ENCODE measurements at places on chromosomes 3 and 15.

DNA sequence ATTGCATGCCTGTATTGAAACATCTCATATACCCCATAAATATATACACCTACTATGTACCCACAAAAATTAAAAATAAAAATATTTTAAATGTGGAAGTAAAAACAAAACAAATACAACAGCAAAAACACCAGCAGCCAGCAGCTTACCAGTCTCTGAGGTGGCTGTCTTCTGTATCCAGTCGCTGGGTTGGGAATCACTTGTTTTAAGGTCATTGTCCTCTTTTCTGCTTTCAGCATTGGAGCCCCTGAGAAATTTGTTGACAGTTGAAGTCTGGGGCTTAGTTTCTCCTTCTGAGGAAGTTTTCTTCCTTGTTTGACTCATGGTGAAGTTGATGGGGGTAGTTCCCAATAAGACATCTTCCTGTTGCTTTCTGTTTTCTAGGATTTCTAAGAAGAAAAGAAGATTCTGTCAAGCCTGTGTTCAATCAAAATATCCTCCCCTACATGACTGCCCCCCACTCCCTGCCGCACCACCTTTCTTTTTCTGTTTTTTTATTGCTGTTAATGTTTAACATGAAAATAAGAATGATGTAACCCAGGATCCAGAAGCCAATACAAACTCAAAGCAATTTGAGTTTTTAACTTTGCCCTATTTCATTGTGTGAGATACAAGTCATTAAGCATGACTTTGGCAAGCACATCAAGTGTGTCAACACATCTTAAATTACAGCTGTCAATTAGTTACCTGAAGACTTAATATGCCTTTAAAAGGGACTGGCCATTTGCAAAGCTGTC is at the start of gene LRRC31:
TSS of gene LRRC31 (minus strand) at position 452 of the 737 bp plus-strand sequence. CDS start at position 324, 128 bp downstream.
- H3K27me3 ChIP-seq: no peaks in the 10 kb centered on the region
- no peaks in the 10 kb centered on the region for H3K36me3 ChIP-seq
- H3K27ac ChIP-seq: no peak within 1 kb of the TSS
- H3K4me3 ChIP-seq: no peak within 1 kb of the TSS

DNA sequence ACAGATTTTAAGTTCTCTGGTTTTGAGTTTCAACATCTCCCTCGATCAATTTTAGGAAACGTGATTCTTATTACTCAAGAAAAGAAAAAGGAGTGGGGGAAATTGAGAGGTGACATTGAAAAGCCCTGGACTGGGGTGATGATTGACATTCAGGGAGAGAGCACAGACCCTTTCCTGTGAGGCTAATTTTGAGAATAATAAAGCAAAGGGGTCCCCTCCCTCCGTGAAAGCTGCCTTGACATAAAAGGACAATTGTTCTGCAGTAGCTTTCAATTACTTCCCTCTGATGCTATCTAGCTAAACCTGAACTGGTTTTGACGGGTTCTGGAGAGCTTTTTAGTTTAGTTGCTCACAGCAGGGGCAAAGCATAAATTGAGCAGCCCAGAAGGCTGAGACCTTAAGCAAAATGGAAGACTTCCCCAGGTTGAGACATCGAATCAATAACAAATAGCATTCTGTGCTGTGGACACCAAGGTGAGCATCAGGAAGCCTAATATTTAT is 14.4 kb upstream of the CMTM8 start:
- DNase-seq: no peak
- no peaks in the 10 kb centered on the region for H3K36me3 ChIP-seq
- peaks cover 18% of the 10 kb centered on the region for H3K4me1 ChIP-seq
- no peaks in the 10 kb centered on the region for H3K27me3 ChIP-seq

- no peak for DNase-seq
- no peaks in the 10 kb centered on the region for H3K4me1 ChIP-seq
- no peak overlapping the region for H3K27ac ChIP-seq
- H3K27me3 ChIP-seq: no peaks in the 10 kb centered on the region
These were observed 49.8 kb upstream of the CTDSPL start for GRCh38 chr3:37811625-37812498.

DNA sequence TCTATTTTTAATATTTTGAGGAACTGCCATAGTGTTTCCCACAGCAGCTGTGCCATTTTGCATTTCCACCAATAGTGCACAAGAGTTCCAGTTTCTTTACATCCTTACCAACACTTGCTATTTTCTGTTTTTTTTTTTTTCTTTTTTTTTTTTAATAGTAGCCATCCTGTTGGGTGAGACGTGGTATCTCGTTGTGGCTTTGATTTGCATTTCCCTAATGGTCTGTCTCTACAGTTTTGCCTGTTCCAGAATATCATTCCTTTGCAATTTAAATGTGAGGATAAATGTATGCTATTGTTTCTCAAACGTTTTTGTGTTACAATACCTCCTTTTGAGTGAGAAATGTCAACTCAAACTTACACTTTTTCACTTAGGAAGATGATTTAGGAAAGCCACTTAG is 22.4 kb downstream of the RCN2 start:
- no peak overlapping the region for H3K27ac ChIP-seq
- DNase-seq: no peak
- no peaks in the 10 kb centered on the region for H3K4me1 ChIP-seq
- H3K4me3 ChIP-seq: no peak overlapping the region
- no peaks in the 10 kb centered on the region for H3K27me3 ChIP-seq
- H3K36me3 ChIP-seq: peaks cover 12% of the 10 kb centered on the region

DNA sequence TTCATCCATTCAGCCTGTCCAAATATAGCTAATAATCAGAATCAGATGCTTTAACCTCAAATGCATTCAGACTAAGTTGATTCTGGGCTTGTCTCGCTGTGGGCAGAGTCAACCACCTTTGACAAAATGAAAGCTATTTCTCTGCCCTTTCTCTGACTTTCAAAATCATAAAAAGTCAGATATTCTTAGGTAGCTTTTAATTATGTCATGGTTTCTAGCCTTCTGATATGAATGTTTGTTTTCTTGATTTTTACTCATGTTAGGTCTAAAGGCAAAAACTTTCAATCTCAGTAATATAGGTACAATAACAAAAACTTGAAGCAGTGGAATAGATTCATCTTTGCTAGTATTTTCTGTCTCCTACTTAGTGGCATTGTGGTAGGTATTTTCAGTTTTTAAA is 25.3 kb upstream of the C15orf61 start:
- DNase-seq: no peak
- no peaks in the 10 kb centered on the region for H3K4me1 ChIP-seq
- H3K4me3 ChIP-seq: no peak overlapping the region
- H3K27me3 ChIP-seq: no peaks in the 10 kb centered on the region

GRCh38 chr3:178370387-178370786 is 165.8 kb upstream of the KCNMB2 start:
- H3K27me3 ChIP-seq: no peaks in the 10 kb centered on the region
- no peak overlapping the region for H3K4me3 ChIP-seq
- no peaks in the 10 kb centered on the region for H3K4me1 ChIP-seq
- H3K36me3 ChIP-seq: no peaks in the 10 kb centered on the region

DNA sequence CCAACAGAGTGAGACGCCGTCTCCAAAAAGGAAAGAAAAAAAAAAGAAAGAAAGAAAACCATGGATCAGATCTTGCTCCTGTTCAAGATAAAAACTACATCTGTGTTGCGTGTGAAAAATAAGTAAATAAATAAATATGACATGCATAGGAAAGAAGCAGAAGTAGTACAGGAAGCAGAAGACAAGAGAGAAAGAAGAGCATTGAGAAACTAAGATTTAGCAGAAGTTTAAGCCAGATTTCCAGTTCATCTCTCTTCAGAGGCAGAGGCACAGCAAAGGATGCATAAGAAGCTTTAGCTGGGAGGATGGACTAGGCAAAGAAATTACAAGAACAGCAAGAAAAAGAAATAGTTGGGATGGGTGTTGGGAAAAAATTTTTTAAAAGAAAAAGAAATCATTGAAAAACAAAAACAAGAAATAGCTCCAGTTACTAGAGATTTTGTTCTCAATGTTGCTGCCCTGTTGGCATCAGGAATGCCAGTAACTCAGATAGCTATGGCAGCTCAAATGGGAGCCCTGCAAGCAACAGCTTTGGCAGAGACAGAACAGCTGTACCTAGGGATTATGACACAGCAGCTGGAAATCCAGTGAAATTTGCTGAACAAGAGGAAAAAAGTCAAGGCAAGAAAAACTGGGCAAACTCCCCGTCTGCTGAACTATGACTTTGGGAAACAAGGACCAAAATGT is 17.3 kb downstream of the AP3S2 start:
- H3K4me1 ChIP-seq: no peaks in the 10 kb centered on the region
- H3K36me3 ChIP-seq: peaks cover 88% of the 10 kb centered on the region
- no peak for DNase-seq
- H3K27ac ChIP-seq: no peak overlapping the region
- no peak overlapping the region for H3K4me3 ChIP-seq
- no peaks in the 10 kb centered on the region for H3K27me3 ChIP-seq

- H3K27ac ChIP-seq: no peak overlapping the region
- H3K36me3 ChIP-seq: no peaks in the 10 kb centered on the region
- H3K4me1 ChIP-seq: peaks cover 4% of the 10 kb centered on the region
- no peak overlapping the region for H3K4me3 ChIP-seq
- H3K27me3 ChIP-seq: peaks cover 19% of the 10 kb centered on the region
These were observed 540 bp upstream of the KLHL40 start for GRCh38 chr3:42684632-42685362.

DNA sequence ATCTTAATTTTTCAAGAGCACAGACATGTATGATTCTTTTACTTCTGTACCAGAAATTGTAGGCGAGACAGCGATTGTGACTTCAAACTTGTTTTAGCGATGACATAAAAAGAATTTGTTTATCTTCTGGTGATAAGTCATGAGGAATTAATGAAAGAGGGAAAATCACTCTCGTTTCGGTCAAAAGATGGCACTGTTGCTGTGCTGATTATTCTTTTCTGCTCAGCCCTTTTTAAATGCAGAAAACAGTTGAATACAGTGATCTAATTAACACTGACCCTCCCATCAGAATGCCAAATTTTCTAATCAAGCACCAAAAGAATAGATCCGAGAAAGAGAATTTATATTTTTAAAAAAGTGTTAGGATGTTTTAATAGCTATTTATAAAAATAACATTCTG is 52.6 kb downstream of the NSUN3 start:
- no peak for DNase-seq
- no peak overlapping the region for H3K27ac ChIP-seq
- no peaks in the 10 kb centered on the region for H3K36me3 ChIP-seq
- H3K27me3 ChIP-seq: no peaks in the 10 kb centered on the region
- no peaks in the 10 kb centered on the region for H3K4me1 ChIP-seq

DNA sequence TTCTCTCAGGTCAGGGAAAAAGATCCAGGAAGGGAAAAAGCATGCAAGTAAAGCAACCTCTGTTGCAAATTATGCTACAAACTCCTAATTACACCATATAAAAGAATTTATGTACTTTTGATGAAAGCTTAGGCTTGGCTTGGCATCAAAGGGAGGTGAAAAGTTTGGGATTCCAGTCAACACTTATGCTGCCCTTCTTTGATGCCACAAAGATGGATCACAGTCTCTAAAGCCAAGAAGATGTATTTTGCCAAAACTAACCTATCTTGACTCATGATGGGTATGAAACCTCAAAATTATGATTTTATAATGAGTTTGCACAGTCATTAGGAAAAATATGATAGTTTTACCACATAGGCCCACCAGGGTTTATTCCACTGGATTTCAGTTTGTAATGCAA is 101.0 kb upstream of the CCDC80 start:
- H3K27me3 ChIP-seq: no peaks in the 10 kb centered on the region
- DNase-seq: no peak
- peaks cover 8% of the 10 kb centered on the region for H3K4me1 ChIP-seq
- no peak overlapping the region for H3K27ac ChIP-seq
- H3K36me3 ChIP-seq: no peaks in the 10 kb centered on the region
- H3K4me3 ChIP-seq: no peak overlapping the region

- H3K36me3 ChIP-seq: no peaks in the 10 kb centered on the region
- H3K4me3 ChIP-seq: no peak overlapping the region
- no peak overlapping the region for H3K27ac ChIP-seq
- H3K27me3 ChIP-seq: no peaks in the 10 kb centered on the region
- peaks cover 19% of the 10 kb centered on the region for H3K4me1 ChIP-seq
These were observed 110.1 kb upstream of the TPM1 start for GRCh38 chr15:62932436-62932835.

GRCh38 chr3:134827213-134827612 is 32.2 kb downstream of the EPHB1 start:
- no peak overlapping the region for H3K4me3 ChIP-seq
- DNase-seq: no peak
- no peaks in the 10 kb centered on the region for H3K36me3 ChIP-seq
- no peak overlapping the region for H3K27ac ChIP-seq
- no peaks in the 10 kb centered on the region for H3K4me1 ChIP-seq
- H3K27me3 ChIP-seq: no peaks in the 10 kb centered on the region

DNA sequence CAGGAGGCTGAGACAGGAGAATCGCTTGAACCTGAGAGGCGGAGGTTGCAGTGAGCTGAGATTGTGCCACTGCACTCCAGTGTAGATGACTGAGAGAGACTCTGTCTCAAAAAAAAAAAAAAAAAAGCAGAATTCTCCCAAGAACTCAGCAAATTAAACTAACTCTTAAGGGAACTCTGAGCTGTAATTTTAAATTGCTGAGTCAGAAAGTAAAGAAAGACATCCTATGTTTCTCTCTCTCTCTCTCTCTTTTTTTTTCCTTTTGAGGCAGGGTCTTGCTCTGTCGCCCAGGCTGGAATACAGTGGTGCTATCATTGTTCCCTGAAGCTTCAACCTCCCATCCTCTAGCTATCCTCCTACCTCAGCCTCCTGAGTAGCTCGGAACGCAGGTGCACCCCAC is 20.0 kb upstream of the PHC3 start:
- DNase-seq: no peak
- H3K27ac ChIP-seq: no peak overlapping the region
- H3K27me3 ChIP-seq: no peaks in the 10 kb centered on the region
- no peak overlapping the region for H3K4me3 ChIP-seq
- peaks cover 9% of the 10 kb centered on the region for H3K4me1 ChIP-seq

DNA sequence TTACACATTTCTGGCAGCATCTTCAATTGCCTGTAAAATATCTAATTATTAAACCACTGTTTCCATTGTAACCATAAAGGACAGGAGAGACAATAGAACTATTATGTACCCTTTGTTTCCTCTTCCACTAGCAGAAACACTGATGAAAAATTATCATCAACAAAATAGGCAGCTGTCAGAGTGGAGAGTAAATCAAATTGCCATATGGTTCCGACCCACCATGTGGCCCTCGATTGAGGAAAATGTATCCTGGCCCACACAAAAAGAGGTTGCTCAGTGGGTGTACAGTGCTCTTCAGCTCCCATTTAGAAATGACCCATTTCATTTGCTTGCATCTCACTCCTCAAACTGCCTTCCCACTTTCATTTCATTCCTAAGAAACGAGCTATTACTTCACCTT is 570.6 kb upstream of the UBE2E2 start:
- DNase-seq: no peak
- no peak overlapping the region for H3K4me3 ChIP-seq
- H3K27ac ChIP-seq: no peak overlapping the region
- no peaks in the 10 kb centered on the region for H3K27me3 ChIP-seq

GRCh38 chr3:83941990-83942745 is 1016.6 kb upstream of the CADM2 start:
- no peak overlapping the region for H3K4me3 ChIP-seq
- peaks cover 16% of the 10 kb centered on the region for H3K4me1 ChIP-seq
- no peaks in the 10 kb centered on the region for H3K27me3 ChIP-seq
- no peaks in the 10 kb centered on the region for H3K36me3 ChIP-seq
- DNase-seq: no peak

DNA sequence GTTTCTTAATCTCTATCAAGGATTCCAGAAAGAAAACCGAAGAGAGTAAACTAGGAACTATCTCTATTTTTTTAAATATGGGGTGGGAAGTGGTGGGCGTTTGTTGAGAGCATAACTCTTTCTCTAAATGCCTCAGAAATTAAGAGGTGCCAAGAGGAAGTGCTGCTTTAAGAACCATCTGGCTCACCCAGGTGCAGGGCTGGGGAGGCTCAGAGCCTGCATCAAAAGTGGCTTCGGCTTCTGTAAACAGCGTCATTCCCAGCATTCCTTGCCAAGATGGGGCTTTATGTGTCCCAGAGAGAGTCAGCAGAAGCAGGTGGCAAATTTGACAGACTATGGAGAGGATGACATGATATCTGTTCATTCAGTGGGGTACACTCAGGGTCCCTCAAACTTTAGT is 123.3 kb upstream of the BFSP2 start:
- no peak for DNase-seq
- no peak overlapping the region for H3K27ac ChIP-seq
- no peak overlapping the region for H3K4me3 ChIP-seq
- no peaks in the 10 kb centered on the region for H3K27me3 ChIP-seq
- H3K4me1 ChIP-seq: peaks cover 3% of the 10 kb centered on the region

Measured in RWPE2 (cell line).